CD4-positive, alpha-beta T cell treated with Interleukin-4 for 4 hours (primary cell): ENCODE measurements at places on chromosomes 12 and 14.
A peak's percentile ranks its signal among the peaks of the same experiment; 100 is the strongest.

DNA sequence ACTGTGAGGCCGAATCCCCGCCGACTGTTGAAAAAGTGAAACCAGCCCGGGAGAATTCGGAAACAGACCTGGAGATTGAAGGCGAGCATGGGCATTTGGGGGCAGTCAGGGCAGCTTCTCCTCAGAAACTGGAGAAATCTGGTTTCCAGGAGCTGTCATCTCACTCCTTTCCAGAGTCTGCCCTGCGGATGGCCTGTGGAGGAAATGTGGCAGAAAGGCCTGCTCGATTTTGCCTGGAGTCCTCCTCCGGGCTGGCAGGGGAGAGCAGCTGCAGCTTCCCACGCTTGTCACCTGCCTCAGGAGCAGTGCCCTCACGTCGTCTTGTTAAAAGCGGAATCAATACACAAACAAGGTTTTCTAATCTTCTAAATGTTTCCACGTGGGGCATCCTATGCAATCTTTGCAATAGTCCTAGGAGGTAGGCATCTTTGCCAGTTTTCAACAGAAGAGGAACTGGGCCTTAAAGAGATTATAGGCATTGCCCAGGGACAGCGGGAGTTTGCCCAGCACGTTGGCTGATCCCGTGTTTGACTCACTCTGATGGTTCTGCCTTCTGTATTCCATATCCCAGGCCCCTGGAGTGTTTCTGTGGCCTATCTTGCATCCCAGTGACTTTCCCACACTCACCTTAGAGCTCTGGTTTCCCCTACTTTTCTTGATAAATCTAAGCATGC, 2.3 kb downstream of the LRRC74A start:
- no peak for DNase-seq

- peak; percentile 57 for DNase-seq
Measured at GRCh38 chr14:24051789-24052655, at the start of gene CARMIL3. TSS of gene CARMIL3 (plus strand) at chr14:24052009. CDS start at chr14:24052154, 145 bp downstream.

GRCh38 chr12:4564818-4565217, 2.8 kb downstream of the DYRK4 start:
- DNase-seq: no peak

DNA sequence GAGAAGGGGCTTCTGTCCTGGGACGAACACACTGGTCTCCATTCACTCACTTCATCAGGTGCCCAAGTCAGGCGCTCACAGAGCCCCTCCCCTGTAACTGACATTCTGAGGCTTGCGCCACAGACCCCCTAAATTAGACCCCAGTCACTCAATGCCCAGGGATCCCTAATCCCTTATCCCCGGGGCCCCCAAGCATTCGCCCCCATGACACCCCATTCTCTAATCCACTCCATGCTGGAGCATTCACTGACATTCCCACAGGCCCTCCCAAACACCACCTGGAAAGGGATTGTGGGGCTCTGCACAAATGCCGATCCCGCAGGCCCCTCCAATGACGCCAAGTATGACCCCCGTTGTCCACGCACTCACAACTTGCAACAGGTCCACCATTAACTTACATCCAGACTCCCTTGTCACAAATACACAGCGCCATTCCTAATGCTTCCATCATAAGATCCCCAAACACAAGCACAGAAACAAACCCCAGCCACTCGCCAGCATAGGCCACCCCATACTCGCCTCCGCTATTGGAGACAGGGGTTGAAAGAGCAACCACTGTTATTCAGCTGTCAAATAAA, 1.5 kb downstream of the ZNF605 start:
- no peak for DNase-seq

DNA sequence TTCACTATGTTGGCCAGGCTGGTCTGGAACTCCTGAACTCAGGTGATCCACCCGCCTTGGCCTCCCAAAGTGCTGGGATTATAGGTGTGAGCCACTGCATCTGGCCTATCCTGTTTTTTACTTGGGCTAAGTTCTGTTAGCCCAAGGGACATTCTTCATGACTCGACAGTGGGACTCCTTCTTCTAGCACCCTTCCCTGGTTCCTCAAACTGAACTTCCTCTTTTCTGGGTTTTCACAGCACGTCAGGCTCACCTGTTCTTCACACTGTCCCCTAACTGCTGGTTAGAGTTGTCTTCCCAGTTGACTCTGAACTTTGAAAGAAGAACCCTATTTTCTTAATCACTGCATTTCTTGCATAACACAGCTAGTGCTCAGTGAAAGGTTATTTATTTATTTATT, 22.5 kb downstream of the CABP1 start:
- no peak for DNase-seq

- DNase-seq: no peak
Measured at GRCh38 chr12:21906919-21907493, 34.2 kb downstream of the ABCC9 start.

- DNase-seq: no peak
Measured at GRCh38 chr14:65750906-65751305, 338.4 kb downstream of the FUT8 start.

DNA sequence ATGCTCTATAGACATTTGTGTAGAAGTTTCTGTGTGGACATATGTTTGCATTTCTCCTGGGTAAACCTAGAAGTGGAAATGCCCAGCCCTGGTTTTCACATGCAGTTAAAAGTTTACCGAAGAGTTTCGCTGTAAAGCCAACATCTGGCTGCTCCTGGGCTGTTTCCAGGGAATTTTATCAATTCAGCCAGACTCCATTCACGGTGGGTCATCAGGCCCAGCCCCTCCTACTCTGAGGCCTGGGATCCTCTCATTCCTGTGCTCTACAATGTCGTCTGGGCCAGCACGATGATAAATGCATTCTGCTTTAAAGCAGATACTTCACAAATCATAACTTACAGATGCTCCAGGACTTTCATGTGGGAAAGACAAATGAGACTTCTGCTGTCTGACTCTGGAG, 7.1 kb downstream of the NUAK1 start:
- DNase-seq: no peak

- no peak for DNase-seq
Measured at GRCh38 chr14:22538671-22539228, 50.3 kb downstream of the DAD1 start.

DNA sequence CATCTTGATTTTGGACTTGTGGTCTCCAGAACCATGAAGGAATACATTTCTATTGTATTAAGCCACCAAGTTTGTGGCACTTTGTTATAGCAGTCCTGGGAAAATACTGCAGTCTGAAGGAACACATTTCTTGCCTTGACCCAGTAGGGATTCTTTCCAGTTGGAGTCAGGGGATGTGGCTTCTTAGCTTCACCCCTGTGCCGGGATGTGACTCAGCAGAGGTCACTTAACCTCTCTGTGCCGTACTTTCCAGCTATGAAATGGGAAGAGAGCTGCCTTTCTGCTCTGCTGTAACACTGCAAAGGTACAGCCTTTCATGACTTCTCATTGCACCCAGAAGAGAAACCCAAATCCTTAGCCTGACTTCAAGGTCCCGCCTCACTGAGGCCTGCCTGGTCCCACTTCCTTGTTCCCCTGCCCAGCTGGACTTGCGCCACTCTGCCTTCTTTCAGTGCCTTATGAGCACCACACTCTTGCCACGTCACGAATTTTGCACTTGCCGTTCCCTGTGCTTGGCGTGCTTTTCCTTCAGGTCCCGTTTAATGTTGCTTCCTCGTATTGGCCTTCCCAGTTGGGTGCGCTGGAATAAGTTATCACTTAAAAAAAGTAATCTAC, 24.2 kb downstream of the CHST11 start:
- DNase-seq: no peak

- peak; percentile 38 for DNase-seq
Measured at GRCh38 chr12:64609536-64610078, 688 bp upstream of the RASSF3 start.

DNA sequence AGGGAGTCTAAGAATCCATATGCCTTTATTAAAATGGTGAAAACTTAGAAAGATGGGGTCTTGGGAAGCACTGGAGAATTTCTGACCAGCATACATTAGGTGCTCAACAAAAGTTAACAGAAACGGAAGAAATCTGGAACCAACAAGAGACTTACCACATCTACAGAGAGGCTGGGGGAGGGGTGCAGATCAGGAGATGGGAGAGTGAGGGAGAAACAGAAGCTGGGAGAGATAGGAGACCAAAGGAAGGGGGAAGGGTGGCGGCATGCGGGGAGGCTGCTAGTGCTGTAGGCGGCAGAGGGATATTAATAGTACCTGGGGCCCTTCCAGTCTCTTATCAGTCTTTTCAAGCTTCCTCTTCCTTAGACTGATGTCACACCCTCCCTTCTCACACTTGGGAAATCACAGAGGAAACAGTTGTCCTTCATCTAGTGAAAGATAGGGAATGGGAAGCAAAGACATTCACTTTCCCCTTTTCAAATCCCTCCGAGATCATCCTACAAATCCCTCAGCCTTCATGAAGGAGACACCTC, 18.1 kb downstream of the ZBTB39 start:
- no peak for DNase-seq
